ENCODE measurements at places on chromosomes 1 and 21.

DNA sequence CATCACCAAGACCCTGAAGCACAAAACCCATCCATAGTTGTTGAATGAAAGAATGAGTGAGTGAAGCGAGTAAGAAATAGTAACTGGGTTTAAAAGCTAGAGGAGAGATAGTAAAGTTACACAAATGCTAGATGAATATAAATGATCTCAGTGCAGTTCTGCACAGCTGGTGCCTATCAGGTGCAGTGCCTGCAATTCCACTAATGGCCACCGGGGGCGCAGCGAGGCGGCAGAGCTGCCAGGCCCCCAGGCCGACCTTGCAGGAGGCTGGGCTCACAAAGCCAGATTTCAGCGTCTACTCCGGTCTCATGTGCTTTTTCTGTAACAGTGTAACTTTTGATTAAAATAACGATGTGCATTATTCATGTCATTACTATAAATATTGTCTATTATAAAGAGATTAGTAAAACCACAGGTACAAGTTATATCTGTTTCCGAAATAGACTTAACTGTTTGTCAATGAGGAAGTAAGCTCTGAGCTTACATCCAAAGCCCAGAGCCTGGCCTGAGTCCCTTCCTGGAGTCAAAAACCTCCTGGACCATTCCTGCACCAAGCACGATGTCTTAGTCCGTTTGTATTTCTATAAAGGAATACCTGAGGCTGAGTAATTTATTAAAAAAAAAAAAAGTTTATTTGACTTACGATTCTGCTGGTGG lies 477.6 kb downstream of the NPHP4 start:
- peak; percentile 66 for DNase-seq

- no peak for DNase-seq
These were observed 85.6 kb upstream of the ZRANB2 start for GRCh38 chr1:71166178-71167173.

DNA sequence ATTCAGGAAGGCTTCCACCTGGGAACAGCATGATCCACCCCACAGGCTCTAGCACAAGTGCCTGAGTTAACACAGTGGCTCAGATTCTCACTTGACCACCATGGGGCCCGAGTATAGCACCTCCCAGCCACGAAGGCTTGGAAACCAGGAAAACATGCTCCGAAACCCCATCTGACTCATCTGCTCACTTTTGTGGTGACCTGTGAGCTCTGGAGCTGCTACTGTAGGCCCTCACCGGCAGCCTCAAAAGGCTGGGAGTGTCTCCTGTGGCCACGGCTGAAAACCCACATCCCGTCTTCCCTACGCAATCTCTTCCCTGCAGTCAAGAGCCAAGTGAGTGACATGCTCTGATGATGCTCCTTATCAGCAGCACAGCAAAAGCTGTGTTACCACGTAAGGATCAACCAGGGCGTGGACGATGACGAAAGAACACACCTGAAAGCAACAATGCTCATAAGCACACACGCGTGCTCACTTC lies 81.4 kb downstream of the TGFBR3 start:
- DNase-seq: no peak

DNA sequence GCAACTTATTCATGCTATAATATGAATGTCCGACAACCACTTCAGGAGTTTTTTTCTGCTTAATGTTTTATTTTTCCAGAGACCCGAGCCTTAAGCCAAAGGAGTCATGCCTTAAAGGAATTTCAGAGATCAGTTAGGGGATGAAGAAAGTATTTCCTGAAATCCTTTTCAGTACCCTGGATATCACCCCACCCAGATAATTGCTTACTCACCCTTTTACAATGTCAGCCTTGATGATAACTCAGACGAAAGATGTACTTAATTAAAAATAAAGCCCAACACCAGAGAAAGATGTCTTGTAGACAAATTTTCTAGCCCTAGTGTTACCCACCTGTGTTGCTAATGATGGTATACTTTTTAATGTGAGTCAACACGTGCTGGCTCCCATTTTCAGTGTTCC lies 124.1 kb downstream of the XCL2 start:
- DNase-seq: no peak

DNA sequence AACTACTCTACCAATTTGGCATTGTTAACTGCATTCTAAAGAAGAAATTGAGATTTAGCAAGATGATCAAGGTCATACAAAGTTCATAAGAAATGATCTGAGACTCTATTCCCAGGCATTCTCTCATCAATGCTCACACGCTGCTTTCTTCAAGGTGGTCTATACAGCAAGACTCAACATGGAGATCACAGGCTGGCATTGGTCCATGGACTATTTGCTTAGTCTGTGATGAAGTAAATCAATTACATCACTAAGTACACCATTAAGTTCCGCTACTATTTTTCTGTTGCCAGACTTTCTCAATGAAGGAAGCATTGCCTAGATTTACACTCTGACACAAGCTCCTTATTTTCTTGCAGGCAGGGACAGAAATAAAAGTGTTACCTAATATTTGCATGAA lies 51.9 kb upstream of the CYP2J2 start:
- no peak for DNase-seq

Data from left lobe of liver (tissue), 2 donors.